ENCODE measurements at places on chromosomes 1 and 21.

GRCh38 chr1:245645406-245645805, 490.6 kb downstream of the KIF26B start:
- no peak for DNase-seq

DNA sequence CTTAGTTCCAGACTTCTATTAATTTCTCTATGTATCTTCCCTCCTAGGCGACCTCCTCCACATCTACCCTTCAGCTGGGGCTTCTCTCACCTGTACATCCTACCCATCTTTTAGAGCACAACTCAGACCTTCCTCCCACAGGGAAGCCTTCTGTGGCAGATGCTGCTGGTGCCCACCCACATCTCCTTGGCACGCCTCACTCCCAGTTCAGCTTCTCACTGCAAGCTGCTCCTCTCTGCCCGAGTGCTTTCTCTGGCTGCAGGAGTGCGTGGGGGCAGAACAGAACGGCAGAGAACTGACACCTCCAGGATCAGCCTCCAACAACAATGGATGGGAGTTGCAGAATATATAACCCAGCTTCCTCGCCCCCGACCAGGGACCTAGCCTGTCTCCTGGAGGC, 36.5 kb downstream of the ZBTB18 start:
- DNase-seq = no peak

DNA sequence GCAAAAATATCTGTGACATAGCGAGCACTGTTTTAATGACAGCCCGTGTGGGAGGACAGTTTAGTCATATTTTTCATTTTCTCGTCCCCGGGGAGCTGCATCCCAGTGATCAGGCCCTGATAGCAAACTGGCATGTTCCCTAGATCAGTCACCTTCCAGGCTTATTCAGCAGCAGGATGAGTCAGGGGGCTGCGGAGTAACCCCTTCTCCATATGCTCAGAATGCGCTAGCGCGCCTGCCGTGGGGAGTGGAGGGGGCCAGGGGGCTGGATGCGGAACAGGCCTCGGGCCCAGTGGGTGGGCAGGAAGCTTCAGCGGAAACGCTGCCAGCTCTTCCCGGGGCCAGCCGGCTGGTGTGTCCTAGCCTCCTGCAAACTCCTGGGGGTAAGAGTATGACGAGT, 94.0 kb downstream of the KCND3 start:
- DNase-seq = no peak

DNA sequence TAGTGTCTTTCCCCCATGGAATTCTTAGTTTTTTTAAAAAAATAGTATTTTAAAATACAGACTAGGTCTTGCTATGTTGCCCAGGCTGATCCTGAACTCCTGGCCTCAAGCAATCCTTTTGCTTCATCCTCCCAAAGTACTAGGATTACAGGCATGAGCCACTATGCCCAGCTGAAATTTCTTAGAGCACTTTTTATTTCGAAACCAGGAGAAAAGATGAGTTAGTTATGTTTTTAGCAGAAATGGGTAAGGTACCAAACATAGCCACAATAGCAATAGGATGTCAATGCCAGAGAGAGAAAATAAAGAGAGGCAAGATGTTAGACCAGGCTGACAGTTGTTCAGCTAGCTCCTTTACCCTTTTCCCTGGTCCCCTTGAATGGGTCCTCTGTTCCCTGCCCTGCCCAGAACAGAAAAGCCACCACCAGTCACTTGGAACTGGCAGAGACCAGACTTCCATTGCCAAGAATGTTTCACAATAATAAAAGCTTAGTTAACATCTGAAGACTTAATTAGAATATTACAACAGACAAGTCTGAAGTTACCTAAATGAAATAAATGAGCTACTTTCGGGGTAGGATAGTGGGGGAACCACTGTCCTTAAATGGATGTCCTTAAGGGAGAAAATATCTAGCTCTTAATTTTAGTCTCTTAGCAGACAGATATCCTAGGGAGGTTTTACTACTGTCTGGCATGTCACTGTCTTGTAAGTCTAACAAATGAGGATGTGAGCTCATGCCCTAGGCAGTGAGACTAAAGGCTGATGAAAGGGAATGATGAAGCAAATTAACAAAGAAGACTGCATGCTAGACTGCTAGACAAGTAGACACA, 54.3 kb downstream of the ABL2 start:
- DNase-seq = no peak

GRCh38 chr1:33446590-33446989, 15.7 kb upstream of the PHC2 start:
- no peak for DNase-seq

DNA sequence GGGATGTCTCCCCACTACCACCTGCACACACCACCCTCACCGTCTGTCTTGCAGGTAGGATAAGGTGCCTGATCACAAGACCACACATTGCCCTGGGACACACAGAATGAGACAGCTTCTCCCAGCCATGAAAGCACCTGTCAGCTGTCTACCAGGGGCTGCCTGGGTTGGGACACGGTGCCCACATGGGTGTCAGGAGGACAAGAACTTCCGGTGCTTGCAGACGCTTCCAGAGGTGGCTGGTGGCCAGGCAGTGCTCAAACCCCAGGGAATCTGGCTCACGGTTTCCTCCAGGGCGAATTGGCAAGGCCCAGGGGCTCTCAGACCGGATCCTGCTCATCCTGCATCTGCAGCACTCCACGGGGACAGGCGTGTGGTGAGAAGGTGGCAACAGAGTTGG, 182.6 kb upstream of the ARHGEF16 start:
- no peak for DNase-seq

DNA sequence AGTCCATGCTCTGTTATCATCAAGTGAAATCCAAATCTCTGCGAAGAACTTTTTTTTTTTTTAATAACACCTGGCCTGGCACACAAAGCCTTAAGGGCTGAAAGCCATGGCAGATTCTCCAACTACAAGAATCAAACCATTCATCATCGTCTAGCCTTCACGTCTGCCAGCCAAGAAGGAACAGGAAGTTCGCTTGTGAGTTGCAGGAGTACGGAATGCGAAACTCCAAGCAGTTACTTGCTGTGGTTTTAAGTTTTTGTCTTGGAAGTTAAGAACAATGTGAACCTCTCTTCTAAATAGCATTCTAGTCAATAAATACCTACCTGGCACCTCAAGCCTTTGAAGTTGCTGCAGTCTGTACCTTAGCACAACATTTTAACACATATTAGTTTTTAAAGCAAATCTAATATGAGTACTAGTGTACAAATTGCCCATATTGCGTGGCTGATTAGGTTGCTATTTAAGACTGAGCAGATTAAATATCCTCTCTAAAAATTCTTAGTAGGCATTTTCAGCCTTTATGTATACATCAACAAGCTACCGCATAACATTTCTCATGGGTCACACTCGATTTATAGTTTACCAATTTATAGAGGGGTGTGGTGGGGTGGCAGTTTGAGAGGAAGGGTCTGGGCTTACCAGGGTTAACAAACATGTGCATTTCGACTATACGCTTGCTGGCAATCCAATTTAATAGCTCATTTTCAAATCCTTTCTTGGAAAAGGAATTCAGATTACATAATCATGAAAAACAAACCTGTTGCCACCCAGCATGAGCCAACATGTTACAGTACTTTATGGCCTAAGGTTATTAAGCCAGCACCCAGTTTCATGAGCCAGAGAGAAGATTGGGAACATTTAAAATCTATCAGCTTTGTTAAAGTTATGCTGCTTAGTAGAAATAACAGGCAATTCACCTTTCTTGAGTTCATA, 22.2 kb upstream of the PTPN14 start:
- DNase-seq = no peak

- DNase-seq = no peak
Observed at GRCh38 chr1:20603504-20604464, 14.9 kb downstream of the CDA start.

DNA sequence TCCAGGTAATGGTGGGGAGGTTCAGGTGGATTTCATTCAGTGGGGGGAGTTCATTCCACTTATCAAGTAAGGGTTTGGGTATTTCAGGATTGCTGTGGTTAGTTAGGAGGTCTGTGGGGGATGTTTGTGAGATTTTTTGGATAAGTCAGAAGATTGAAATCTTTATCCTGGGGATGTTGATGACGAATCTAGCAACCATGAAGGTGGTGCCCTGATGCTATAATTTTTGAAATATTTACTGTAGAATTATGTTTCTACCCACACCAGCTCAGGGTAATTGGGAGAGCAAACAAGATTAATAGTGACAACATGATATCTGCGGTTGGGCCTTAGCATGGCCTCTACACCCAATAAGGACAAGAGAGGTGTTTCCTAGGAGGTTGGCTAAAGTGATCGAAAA, 28.3 kb downstream of the SUCO start:
- DNase-seq = no peak

DNA sequence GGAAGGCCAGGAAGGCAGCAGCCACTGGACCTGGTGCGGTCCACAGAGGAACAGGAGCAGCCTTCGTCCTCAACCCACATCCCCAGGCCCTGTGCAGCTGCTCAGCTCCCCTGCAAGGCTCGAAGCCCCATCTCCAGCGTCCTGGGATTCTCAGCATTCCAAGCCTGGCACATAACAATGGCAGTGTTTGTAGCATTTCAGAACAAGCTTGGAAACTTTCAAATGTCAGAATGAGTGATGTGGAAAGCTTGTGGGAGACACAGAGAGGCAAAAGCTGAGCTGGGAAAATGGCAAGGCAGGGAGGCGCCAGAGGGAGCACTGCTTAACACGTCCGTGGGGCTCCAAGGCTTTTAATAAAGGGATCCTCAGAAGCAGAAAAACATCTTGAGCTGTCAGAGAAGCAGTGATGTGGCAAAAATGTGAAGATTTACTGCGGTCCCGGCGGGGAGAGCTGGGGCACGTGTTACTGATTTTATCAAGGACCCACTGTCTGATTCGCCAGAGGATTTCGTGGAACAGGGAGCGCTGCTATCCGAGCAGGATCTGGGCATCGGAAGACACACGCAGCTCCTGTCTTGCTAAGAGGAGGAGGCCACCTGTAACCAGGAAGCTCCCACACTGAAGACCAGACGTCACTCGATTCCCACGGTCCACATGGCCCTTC, 38.1 kb downstream of the TOMM20 start:
- no peak for DNase-seq

GRCh38 chr1:51615780-51616291, 1.1 kb upstream of the OSBPL9 start:
- DNase-seq = no peak

- no peak for DNase-seq
Observed at GRCh38 chr1:77623066-77623465, 59.4 kb downstream of the ZZZ3 start.

DNA sequence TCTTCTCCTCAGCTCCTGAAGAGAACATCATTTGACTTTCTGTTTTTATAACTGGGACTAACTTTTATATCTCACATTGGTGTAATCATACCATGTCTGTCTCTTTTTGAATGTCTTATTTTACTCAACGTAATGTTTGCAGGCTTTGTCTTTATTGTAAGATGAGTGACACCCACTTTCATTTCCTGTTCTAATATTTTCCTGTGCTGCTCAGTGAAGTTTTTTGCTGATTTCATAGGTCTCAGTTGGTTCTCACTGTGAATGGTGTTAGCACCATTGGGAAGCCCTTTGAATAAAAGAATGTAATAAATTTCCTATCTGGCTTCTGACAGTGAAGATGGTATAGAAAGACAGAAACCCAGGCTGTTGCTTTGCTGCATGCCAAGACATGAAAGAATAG, 84.0 kb downstream of the RAVER2 start:
- DNase-seq = no peak

GRCh38 chr21:34276711-34277425, 86.9 kb upstream of the KCNE2 start:
- DNase-seq = no peak

- no peak for DNase-seq
Observed at GRCh38 chr1:234361102-234361603, 12.1 kb upstream of the COA6 start.

- no peak for DNase-seq
Observed at GRCh38 chr1:175569117-175569743, 174.2 kb downstream of the TNR start.

DNA sequence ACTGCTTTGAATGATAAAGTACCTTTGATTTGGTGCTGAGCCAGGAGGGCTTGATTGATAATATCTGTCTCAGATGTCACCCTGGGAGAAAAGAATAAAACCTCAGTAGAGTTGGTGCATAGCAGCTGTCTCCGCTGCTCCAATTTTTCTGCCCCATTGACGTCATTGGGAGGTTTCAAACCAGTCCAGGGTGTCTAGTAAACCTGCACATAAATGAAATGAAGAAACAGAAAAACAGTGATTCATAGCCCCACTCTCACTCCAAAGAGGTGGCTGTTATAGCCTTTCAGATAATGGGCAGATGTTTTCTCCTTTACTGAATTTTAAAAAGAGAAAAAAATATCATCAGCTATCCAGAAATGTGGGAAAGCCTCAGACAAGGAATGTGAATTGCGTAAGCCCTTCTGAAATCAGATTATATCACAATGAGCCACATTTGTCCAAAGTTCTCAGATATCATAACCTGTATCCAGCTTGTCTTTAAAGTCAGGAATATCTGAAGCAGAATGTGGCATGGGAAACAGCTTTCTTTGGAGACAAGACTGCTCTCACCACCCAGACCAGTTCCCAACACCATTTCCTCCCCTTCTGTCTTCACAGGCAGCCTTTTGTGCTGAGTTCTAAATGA, 351.3 kb upstream of the SGIP1 start:
- DNase-seq = peak; percentile 22
